Islet precursor cell (in vitro differentiated cells): ENCODE measurements at places on chromosomes 3 and 15.

- peak; percentile 49 for DNase-seq
Observed at GRCh38 chr15:101556273-101556672, 66.8 kb upstream of the PCSK6 start.

DNA sequence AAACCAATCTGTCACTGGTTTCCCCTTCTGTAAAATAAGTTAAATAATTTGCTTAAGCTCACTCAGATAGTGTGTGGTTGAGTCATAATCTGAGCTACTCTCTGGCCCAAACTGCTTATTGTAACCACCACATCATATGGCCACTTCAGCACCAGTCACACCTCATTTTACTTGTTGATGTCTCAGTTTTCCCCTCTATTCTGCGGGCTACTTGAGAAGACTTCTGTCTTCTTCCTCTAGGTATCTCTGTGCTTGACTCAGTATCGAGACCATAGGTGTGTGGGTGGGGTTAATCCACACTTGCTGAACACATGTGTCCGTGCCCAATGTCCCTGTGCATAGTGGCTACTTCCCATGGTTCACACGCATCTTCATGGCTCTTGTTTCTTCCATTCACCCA lies 32.9 kb downstream of the CRYGS start:
- DNase-seq: no peak

DNA sequence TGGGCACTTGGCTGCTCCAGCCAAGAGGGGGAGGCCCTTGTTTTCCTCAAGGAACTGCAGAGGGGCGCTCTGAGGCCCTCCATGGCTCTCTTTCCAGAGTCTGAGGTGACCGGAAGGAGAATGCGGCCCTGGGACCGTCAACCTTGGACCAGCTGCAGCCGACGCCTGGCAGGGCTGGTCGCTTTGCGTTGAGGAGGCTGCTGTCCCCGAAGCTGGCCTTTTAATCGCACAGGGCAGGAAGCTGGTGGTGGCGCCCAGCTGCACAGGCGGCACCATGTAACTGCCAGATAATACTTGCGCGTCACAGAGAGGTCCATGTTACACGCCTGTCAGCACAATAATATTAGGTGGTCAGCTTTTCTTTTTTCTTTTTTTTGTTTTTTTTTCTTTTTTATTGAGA lies 875 bp upstream of the HLTF start:
- no peak for DNase-seq

DNA sequence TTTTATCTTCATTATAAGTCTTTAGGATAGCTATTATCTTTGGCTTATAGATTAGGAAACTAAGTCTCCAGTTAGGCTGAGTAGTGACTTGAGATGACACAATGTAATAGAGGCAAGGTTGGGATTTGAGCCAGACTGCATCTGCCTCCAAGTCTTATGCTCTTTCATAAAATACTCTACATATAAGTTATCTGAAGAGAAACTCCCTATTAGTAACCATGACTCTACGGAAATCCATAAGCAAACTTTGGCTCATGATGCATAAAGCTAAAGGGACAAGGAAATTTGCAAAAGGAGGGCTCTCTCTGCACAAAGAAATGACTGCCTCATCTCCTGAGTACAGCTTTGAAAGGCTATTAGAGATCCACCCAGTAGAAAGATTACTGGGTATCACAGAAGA lies 77.6 kb upstream of the FRMD4B start:
- DNase-seq: no peak

- no peak for DNase-seq
Observed at GRCh38 chr3:168813225-168813802, 717.6 kb upstream of the GOLIM4 start.

- no peak for DNase-seq
Observed at GRCh38 chr3:105857601-105858000, 11.2 kb downstream of the CBLB start.

DNA sequence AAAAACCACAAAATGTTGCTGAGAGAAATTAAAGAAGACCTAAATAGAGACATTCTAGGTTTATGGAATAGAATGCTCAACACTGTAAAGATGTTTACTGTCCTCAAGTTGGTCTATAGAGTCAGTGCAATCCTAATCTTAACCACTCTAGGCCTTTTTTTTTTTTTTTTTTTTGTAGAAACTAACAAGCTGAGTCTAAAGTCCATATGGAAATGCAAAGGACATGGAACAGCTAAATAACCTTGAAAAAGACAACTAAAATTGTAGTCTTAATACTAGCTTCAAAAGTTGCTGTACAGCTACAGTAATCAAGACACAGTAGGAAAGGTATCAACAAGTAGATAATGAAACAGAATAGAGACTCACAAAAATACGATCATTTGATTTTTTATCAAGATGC lies 32.9 kb downstream of the CDV3 start:
- DNase-seq: no peak

- DNase-seq: no peak
Observed at GRCh38 chr3:176041812-176042211, 1155.5 kb downstream of the TBL1XR1 start.

- DNase-seq: no peak
Observed at GRCh38 chr3:55434789-55435188, 52.3 kb downstream of the WNT5A start.

DNA sequence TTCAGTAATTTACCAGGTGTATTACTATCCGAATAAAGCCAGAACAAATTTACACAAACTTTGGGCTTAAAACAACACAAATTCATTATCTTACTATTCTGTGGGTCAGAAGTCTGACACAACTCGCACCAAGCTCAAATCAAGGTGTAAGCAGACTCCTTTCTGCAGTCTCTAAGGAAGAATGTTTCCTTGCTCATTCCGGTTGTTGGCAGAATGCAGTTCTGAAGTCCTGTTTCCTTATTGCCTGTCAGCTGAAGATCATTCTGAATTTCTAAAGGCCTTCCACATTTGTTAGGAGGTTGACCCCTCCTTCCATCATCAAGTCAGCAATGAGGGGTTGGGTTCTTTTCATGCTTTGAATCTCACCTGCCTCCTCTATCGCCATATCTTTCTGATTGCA lies 183.2 kb downstream of the FHIT start:
- no peak for DNase-seq

- DNase-seq: no peak
Observed at GRCh38 chr3:34056951-34057390, 258.5 kb downstream of the PDCD6IP start.

DNA sequence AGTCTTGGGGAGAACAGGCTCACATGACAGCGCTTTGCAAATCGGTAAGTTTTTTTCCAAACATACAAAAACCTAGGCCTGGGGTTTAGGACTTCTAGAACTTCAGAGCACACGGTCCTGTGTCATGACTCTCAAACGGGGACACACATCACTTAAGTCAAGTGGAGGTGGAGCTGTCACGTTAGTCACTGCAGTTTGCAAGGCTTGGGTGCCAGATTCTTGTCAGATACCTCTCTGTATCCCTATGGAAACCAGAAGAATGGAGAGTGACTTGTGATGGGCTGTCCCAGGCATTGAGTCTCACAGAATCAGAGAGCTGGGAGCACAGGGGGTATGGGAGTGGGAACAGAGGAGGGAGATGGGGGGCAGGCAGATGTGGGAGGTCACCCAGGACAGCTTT lies 64.8 kb downstream of the DUT start:
- no peak for DNase-seq

GRCh38 chr3:160125258-160125657 lies 100.0 kb upstream of the C3orf80 start:
- DNase-seq: no peak

DNA sequence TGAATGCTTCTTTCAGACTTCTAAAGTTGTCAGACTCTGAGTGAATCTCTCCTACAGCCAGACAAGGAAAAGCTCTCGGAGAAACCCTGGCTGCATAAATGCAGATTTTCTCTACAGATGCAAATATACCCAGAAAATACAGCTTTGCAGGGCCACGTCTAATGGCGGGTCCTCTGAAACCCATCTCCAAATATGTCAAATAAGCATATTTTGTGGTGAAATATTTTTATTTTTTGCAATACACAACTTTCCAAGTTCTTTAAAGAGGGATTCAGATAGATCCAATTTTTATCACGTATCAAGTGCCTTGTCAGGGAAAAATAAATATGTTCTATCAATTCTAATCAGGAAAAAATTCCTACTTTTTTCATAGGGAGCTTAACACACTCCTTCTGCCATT lies 229.4 kb downstream of the SI start:
- DNase-seq: no peak

DNA sequence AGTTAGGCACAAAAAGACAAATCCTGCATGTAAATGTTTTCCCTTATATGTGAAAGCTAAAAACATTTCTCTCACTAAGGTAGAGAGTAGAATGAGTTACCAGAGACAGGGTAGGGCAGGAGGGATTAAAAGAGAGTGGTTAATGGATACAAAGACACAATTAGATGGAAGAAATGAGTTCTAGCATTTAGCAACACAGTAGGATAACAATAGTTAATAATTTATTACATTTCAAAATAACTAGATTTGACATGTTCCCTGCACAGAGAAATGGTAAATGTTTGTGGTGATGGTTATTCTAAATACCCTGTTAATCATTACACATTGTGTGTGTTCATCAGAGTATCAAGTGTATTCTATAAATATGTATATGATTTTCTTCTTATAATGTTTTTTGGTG lies 1400.7 kb downstream of the OTOL1 start:
- no peak for DNase-seq

DNA sequence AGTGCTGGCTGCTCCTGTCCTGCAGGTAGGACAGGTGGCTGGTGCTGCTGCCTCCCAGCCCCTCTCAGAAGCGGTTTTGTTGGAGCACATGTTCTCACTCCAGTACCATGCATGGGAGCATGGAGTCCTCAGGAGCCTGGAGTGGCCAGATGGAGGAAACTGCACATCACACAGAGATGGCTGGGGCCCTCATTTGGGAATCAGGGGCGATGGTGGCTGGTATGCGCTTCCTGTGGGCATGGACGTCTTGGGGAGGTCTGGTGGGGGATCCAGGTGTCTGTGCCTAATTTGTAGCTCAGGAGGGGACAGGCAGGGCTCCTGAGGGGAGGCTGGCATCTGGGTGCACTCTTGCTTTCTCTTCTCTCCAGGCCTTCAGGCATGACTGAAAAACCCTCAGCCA lies 168.2 kb downstream of the KLF13 start:
- DNase-seq: peak; percentile 41

DNA sequence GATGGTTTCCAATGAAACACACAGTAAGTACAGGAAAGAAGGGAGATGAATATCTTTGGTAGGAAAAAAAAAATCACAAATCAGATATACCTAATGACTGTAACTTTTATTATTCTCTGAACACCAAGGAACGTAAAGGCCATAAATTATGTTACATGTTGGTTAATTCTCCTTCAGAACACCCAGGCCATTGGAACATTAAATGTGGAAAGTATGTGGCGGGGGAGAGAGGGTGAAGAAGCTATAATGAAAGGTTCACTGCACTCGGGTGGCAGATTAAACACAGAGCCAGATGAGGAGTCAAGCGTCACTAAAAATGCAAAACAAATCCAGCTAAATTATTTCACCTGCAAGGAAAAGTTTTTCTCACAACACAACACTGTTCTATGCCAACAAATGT lies 193.8 kb downstream of the FHIT start:
- DNase-seq: no peak

GRCh38 chr15:57592426-57592825 lies 722 bp downstream of the MYZAP start:
- DNase-seq: no peak

DNA sequence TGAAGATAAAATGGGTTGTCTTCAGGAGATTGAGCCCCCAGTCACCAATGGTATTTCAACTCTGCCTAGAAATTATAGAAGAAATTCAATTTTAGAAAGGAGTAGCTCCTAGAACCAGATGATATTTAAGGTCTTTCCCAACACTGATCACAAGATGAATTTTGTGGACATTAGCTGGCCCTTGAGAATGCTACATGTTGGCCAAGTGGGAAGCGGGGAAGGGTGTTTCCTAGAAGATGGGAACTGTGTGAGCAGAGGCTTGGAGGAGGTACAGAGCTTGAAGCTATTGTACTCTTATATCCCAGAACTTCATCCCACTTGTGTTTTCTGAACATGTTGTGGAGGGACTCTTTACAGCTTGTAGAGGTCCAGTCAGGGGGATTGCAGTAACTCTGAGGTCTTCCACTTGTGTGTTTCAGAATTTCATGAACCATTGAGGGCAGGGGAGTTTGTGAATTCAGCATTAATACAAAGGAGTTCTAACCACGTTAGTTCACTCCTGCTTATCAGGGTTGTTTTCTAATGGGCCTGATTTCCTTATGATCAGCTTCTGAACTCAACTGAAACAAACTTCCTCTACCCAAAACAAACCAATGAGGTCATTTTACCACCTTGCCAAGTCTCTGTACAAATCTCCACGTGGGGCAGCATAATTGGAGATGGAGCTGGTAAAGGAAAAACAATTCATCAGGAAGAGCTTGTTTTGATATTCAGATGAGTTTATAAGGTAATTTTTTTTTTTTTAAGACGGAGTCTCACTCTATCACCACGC lies 152.6 kb upstream of the TPM1 start:
- DNase-seq: no peak

- DNase-seq: no peak
Observed at GRCh38 chr15:83081256-83082014, 14.4 kb upstream of the BTBD1 start.

- DNase-seq: no peak
Observed at GRCh38 chr3:182136008-182136910, 424.5 kb downstream of the SOX2 start.

DNA sequence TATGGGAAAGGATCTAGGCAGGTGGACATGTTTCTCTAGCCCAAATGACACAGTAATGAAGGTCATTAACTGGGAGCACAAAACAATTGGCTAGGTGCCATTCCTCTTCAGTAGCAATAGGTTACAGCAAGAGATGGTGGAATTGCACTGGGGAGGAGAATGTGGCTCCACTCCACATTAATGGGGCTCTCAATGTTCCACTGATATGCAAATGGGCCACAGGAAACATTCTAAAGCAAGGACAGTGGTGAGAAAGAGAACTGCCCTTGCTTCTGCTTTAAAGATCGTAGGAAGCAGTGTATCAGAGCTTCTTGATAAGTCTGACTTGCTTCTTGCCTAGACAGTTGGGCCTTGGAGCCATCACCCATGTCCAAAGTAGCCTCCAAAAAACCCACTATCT lies 271.4 kb upstream of the PPP2R3A start:
- DNase-seq: no peak

DNA sequence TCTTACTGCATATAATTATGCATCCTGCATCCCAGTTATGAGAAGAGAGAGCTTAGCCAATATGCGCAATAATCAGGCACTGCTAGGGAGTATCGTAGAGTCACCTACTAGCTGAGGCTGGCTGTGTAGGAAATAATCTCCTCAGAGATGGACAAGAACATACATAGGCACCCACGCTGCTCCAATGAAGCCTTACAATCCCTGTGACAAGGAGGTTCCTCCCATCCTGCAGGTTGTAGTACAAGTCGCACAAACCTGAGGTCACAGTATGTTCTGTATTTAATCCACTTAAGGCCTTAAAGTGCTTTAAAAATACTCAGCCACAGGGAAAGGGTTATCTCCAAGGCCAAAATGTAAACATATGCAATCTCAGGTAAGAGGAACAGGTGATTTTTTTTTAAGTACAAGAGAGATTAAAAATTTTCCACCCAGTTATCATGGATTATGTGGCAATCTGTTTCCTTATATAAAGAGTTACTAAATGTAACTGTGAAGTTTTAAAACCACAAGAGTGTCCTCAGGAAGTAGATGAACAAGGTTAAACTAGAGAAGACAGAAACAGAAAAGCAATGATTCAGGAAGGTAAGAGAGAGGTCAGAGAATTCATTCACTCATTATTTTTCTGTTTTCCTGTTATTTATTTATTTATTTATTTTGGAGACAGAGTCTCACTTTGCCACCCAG lies 7.5 kb upstream of the COLQ start:
- DNase-seq: no peak

GRCh38 chr15:101441696-101442095 lies 47.8 kb downstream of the PCSK6 start:
- no peak for DNase-seq

GRCh38 chr3:58564456-58565160 lies 12.6 kb downstream of the FAM107A start:
- DNase-seq: peak; percentile 86

GRCh38 chr3:15205934-15206661 lies at the start of gene CAPN7:
Gene CAPN7 (plus strand): TSS chr3:15206246. CDS start chr3:15206496, 250 bp downstream.
- DNase-seq: peak; percentile 97
